Endothelial cell (in vitro differentiated cells): ENCODE measurements at places on chromosomes 4 and X. TPM values are rescaled to one million over a fixed set of nuclear protein-coding genes. Genes with fewer than 3 reads are reported as not detected.

- DNase-seq = no peak
Measured at GRCh38 chrX:131894995-131895394, 128.1 kb upstream of the STK26 start.

GRCh38 chr4:23266401-23266800 is 573.7 kb downstream of the GBA3 start:
- no peak for DNase-seq

DNA sequence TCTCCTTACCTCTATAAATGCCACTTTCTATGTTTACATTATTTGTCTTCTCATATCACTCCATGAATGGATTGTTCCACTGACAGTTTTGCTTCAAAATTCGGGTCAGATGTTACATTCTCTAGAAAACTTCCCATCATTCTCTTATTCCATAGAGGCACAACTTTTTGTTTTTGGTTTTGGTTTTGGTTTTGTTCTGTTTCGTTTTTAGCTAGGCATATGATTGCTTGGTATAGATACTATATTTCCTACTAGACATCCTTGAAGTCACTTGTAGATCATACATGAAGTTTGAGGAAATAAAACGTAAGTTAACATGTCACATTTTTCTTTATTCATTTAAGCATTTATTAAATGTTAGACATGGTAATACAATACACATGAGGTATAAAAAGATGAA is 961.0 kb downstream of the PCDH18 start:
- DNase-seq = no peak

- no peak for DNase-seq
Measured at GRCh38 chr4:110195561-110196205, 2.7 kb downstream of the ELOVL6 start.

The FAM13A gene
- 16.7 TPM for total RNA-seq

- DNase-seq = no peak
Measured at GRCh38 chr4:172253409-172253808, 440.2 kb downstream of the GALNTL6 start.

- DNase-seq = no peak
Measured at GRCh38 chrX:43595931-43596330, 60.2 kb upstream of the MAOA start.

The TNIP2 gene
- 29.3 TPM for total RNA-seq

GRCh38 chrX:53481816-53482465 is 47.8 kb upstream of the HSD17B10 start:
- DNase-seq = peak; percentile 47

GRCh38 chr4:150578745-150579501 is 3.0 kb upstream of the MAB21L2 start:
- DNase-seq = peak; percentile 33

- DNase-seq = no peak
Measured at GRCh38 chr4:20652226-20652885, 47.9 kb upstream of the PACRGL start.

- DNase-seq = no peak
Measured at GRCh38 chr4:54728368-54728767, 70.6 kb downstream of the KIT start.

The PALLD gene
- 16.4 TPM for total RNA-seq

The EVC2 gene
- total RNA-seq = 7.4 TPM

DNA sequence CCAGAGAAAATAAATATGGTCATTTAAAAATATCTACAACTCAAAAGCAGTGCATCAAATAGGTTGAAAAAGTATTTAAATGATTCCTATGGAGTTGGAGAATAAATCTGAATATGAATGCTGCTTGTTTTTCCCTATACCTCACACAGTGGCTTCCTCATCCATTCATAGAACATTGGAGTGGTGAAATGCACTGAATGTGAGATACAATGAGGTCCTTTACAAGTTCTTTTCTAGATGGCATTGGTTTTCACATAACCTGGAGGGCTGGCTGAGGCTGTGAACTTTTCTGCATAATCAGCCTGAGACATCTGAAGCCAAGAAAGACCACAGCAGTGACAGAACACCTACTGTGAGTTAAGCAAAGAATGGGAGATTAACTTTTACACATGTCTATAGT is 279.1 kb upstream of the NRK start:
- DNase-seq = no peak

- no peak for DNase-seq
Measured at GRCh38 chr4:114636192-114636935, 37.8 kb downstream of the UGT8 start.

The ADH1B gene
- total RNA-seq = not detected

The REELD1 gene
- total RNA-seq = 0.26 TPM

The IQSEC2 gene
- 38.9 TPM for total RNA-seq

GRCh38 chrX:40104985-40105834 is 7.5 kb upstream of the BCOR start:
- no peak for DNase-seq

- DNase-seq = no peak
Measured at GRCh38 chrX:109934935-109935334, 68.0 kb upstream of the TMEM164 start.

The TBX22 gene
- 0.36 TPM for total RNA-seq

GRCh38 chrX:43676971-43677572 is 21.0 kb downstream of the MAOA start:
- DNase-seq = no peak

DNA sequence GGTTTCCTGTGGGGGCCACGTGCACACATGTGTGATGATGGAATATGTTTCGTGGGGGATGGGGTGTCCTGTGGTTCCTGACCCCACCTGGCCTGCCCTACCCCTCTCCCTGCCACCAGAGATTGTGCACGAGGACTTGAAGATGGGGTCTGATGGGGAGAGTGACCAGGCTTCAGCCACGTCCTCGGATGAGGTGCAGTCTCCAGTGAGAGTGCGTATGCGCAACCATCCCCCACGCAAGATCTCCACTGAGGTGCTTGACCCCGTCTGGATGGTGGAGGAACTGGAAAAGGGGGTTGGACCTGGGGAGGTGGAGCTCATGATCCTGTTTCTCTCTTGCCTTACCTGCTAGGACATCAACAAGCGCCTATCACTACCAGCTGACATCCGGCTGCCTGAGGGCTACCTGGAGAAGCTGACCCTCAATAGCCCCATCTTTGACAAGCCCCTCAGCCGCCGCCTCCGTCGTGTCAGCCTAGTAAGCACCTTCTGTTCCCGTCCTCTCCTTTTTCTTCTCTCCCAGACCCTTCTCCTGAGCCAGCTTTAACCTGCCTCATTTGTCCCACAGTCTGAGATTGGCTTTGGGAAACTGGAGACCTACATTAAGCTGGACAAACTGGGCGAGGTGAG is 5.9 kb downstream of the CDK16 start:
- DNase-seq = no peak

- no peak for DNase-seq
Measured at GRCh38 chr4:151462554-151462953, 53.6 kb downstream of the FHIP1A start.

The SGMS2 gene
- total RNA-seq = 0.26 TPM

GRCh38 chr4:65658117-65658516 is 12.2 kb downstream of the EPHA5 start:
- no peak for DNase-seq

- DNase-seq = no peak
Measured at GRCh38 chrX:70481471-70482270, 37.0 kb downstream of the DLG3 start.

- no peak for DNase-seq
Measured at GRCh38 chrX:122504026-122504425, 680.1 kb upstream of the GRIA3 start.

- DNase-seq = no peak
Measured at GRCh38 chr4:79991601-79992000, 81.4 kb downstream of the ANTXR2 start.

- DNase-seq = no peak
Measured at GRCh38 chrX:148784137-148784536, 283.7 kb downstream of the AFF2 start.

GRCh38 chr4:41702770-41703169 is 45.8 kb downstream of the PHOX2B start:
- no peak for DNase-seq

DNA sequence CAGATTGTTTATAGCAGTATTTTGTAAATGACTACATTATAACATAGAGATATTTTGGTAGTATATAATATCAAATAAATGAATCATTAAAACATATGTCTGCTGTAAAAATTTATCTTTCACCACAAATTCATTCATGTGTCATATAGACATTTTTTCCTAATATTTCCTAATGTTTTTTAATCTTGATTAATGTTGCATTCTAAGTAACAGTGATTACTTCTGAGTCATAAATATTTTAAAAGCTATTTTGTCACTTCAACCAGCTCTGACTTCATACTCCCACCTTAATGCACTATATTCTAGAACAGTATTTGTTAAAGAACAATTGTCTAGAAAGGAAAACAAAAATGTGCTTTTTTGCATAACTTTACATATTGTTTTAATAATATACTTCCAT is 904.6 kb downstream of the CCSER1 start:
- DNase-seq = no peak

The SLC38A5 gene
- total RNA-seq = 21.7 TPM

The EMCN gene
- total RNA-seq = 70.4 TPM

The NEIL3 gene
- 1.7 TPM for total RNA-seq

- no peak for DNase-seq
Measured at GRCh38 chrX:84737471-84737871, 235.2 kb upstream of the HDX start.

- no peak for DNase-seq
Measured at GRCh38 chr4:55673424-55673823, 37.3 kb upstream of the NMU start.

GRCh38 chr4:122671919-122672490 is 51.1 kb upstream of the IL21 start:
- DNase-seq = no peak

DNA sequence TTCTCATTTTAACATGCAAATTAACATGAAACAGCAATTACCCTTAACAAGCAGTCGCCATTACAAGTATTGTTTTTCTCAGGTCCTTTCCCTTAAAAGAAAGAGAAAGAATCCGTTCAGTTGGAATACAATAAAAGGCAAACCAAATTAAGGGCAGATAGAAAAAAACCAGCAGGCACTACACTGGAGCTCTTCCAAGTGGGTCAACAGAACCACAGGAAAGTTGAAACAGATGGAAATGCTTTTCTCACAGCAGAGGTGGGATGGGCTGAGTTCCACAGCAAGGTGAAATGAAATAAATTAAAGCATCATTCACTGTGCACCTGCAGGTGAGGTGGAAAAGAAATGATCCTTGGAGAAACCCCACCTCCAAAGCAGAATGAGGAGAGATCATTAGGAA is 102.6 kb downstream of the APBB2 start:
- no peak for DNase-seq

- no peak for DNase-seq
Measured at GRCh38 chr4:165079476-165079875, 25.8 kb downstream of the TRIM75 start.

DNA sequence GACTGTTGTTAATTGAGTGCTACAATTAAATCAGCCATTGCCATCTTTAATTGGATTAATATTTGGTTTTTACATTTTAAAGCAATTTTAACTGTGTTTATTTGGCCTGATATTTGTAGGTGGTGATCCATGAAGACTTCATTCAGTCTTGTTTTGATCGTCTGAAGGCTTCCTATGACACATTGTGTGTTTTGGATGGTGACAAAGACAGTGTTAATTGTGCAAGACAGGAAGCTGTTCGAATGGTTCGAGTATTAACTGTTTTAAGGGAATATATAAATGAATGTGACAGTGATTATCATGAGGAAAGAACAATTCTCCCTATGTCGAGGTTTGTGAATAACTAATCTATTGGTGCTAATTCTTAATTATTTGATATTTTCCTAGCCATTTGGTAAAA is 82.6 kb downstream of the USP9X start:
- DNase-seq = no peak

GRCh38 chr4:123547216-123548165 is 150.9 kb downstream of the SPRY1 start:
- DNase-seq = peak; percentile 9

The CD38 gene
- total RNA-seq = 0.15 TPM

GRCh38 chrX:32170481-32170880 is 1040.9 kb downstream of the DMD start:
- no peak for DNase-seq

- no peak for DNase-seq
Measured at GRCh38 chr4:142345924-142346323, 500.2 kb downstream of the INPP4B start.

DNA sequence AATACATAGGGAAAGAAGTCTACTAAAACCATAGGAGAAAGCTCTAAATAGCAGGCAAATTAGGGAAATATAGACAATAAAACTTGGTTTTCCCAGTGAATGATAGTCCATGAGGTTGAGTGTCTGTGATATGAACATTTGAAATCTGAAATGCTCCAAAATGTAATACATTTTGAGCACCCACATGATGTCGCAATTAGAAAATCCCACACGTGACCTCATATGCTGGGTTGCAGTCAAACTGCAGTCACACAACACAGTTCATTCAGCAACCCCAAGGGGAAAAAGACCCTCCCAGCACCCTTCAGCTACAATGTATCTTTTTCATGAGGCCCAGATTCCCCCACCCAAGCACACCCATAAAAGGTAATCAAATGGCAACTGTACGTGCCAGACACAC is 155.6 kb downstream of the BTC start:
- no peak for DNase-seq

DNA sequence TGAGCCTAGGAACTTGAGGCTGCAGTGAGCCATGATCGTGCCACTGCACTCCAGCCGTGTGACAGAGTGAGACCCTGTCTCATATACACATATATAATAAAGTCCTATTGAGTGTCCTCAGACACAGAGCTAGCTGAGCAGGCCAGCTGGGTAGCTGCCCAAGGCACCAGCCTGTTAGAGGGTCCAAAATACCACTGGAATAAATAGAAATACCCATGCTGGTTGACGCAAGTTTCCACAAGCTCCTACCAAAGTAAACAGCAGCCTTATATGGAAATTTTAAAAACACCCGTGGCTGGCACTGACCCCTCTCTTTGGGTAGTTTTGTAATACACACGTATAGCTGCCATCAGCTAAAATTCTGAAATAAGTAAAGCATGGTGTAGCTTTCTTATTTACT is 348.6 kb downstream of the BCOR start:
- DNase-seq = no peak

The ZNF81 gene
- total RNA-seq = 8.8 TPM

- DNase-seq = no peak
Measured at GRCh38 chr4:169626331-169627282, 6.2 kb downstream of the CLCN3 start.

DNA sequence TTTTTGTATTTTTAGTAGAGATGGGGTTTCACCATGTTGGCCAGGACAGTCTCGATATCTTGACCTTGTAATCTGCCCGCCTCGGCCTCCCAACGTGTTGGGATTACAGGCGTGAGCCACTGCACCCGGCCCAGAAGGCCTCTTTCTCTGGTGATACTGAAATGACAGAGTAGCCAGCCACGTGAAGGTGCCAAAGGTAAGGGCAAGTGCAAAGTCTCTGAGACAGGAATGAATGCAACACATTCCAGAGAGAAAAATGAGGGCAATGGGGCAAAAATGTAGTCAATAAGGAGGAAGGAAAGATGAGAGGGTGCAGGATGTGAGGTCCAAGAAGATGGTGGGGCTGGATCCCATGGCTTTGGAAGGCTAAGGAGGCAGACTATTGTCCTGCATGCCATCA is 176.0 kb downstream of the NR3C2 start:
- DNase-seq = no peak

The TEX13D gene
- not detected for total RNA-seq

The CCDC120 gene
- 22.5 TPM for total RNA-seq
